ENCODE measurements at places on chromosomes 3 and 15.
A peak's percentile ranks its signal among the peaks of the same experiment; 100 is the strongest.

DNA sequence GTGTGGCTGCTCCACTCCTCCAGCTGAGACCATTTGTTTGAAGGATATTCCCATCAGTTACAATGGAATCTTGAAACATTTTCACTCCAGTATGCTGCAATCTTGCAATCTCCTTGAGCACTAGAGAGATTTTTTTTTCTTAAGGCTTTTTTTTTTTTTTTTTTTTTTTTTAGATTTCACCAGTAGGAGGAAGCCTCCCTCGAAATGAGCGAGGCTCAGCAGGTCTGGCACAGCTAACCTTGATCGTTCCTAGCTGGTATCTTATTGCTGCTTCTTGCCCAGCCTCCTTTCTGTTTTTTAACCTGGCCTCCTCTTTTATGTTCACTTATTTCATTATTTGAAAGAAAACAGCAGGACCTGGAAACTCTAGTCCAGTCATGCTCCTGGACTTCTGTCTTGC, 48.1 kb downstream of the RAP2B start:
- DNase-seq = peak; percentile 3

GRCh38 chr15:39670687-39671086, 89.8 kb downstream of the THBS1 start:
- DNase-seq = no peak

- DNase-seq = no peak
Measured at GRCh38 chr3:140134231-140134965, 199.4 kb downstream of the CLSTN2 start.

- no peak for DNase-seq
Measured at GRCh38 chr3:128218548-128219257, 65.4 kb downstream of the EEFSEC start.

- no peak for DNase-seq
Measured at GRCh38 chr3:159147813-159148212, 346.0 kb downstream of the MFSD1 start.

Measured in activated T-cell treated with anti-CD3 and anti-CD28 coated beads for 1 hour (primary cell).